Coronary artery (tissue), 2 donors: ENCODE measurements at places on chromosomes 6 and 20.

DNA sequence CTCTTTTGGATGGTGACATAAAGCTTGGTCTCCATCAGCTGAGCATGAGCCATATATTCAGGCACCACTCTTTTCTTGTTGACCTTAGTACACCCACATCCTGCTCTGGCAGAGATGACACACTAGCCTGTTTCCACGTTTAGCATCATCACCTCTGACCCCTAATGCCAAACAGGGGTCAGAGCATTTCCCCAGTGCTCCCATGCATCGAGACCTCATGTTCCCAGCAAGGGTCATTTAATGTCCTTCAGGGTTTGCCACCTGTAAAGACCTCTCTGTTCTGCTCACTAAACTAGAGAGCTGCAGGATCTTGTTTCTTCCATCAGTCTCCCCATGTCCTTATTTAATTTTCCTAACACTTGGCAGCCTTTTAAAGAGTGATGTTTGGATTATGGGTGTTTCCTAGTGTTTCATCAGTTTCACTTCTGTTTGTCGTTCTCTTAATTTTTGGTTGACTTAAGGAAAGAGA is 97.5 kb downstream of the AIG1 start:
- DNase-seq, result no peak

- no peak for DNase-seq
These were observed 5.1 kb downstream of the UBE2C start for GRCh38 chr20:45817376-45818194.

DNA sequence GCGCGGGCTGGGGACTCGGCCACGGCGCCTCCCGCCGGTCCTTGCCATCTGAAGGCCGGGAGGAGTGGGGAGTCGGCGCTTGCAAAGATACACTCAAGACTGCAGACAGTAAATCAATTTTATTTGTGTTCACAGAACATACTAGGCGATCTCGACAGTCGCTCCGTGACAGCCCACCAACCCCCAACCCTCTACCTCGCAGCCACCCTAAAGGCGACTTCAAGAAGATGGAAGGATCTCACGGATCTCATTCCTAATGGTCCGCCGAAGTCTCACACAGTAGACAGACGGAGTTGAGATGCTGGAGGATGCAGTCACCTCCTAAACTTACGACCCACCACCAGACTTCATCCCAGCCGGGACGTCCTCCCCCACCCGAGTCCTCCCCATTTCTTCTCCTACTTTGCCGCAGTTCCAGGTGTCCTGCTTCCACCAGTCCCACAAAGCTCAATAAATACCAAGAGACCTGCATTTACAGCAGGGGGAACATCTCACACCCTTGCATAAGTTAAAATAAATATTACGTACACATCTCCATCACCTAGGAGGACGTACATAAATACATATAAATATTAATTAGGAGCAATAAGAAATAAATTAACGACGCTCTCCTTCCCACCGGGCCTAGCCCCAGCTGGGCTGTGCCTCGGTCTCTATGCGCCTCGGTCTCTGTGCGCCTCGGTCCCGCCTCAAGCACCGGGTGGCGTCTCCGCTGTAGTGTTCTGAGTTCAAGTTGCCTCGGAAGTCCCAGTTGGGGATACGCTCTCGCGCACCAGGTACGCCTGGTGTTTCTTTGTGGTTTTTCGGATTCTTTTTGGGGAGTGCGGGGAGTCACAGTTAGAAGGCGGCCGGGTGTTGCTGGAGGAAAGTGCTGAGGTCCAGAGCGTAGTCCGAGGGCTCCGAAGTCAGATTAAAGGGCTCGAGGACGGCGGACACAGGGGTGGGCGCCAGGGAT is 889 bp upstream of the FLOT1 start:
- DNase-seq, result peak; percentile 80

- no peak for DNase-seq
These were observed 31.6 kb upstream of the RGS17 start for GRCh38 chr6:153162646-153163045.

GRCh38 chr6:84967965-84968364 is 203.6 kb upstream of the TBX18 start:
- no peak for DNase-seq

- no peak for DNase-seq
These were observed 17.9 kb upstream of the TBC1D7 start for GRCh38 chr6:13346245-13346644.

DNA sequence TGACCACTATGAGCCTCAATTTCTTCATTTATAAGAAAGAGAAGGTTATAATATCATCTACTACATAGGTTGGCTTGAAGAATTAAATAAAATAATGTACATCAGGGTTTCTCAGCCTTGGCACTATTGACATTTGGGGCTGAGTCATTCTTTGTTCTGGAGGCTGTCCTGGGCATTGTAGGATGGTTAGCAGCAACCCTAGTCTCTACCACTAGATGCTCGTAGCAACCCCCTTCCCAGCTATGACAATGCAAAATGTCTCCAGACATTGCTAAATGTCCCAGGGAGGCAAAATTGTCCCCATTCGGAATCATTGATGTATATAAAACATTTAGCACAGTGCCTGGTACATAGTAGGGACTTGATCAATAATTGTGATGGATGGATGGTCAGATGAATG is 152.1 kb downstream of the KHDC1L start:
- no peak for DNase-seq

GRCh38 chr6:33443619-33444504 is 10.5 kb upstream of the ZBTB9 start:
- no peak for DNase-seq

DNA sequence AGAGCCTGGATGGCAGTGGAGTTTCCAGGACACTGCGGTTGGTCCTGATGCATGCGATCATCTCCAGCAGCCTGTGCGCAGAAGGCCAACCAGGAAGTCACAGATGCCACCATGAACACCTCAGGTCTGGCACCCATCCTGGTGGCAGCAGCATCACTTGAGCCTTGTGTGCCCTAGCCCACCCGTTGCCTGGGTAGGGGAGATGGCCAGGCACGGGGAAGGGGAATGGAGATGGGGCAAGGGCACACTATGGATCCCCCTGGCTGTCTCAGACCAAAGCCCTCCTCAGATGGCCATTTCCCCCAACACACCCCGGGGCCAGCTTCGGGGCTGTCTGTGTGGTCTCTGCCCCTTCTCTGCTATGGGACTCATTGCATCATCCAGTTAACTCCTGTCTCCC is 58.3 kb downstream of the GNAS-AS1 start:
- DNase-seq, result no peak

DNA sequence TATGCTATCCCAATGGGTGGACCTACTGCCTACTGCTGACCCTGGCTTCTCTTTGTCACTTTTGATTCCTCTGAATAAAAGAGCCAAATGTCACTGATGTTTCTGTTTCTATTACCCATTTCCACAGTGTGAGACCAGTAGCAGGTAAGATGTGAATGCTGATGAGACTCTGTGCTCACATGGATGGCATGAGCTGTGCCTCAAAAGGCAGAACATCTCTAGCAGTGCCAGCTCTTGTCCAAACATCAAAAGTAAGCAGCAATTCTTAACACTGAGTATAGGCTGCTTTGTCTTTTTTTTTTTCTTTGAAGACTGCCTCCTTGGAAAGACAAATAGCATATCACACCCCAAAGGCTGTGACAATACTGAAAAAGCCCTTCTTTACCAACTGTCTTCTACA is 459.2 kb upstream of the RUNX2 start:
- no peak for DNase-seq

DNA sequence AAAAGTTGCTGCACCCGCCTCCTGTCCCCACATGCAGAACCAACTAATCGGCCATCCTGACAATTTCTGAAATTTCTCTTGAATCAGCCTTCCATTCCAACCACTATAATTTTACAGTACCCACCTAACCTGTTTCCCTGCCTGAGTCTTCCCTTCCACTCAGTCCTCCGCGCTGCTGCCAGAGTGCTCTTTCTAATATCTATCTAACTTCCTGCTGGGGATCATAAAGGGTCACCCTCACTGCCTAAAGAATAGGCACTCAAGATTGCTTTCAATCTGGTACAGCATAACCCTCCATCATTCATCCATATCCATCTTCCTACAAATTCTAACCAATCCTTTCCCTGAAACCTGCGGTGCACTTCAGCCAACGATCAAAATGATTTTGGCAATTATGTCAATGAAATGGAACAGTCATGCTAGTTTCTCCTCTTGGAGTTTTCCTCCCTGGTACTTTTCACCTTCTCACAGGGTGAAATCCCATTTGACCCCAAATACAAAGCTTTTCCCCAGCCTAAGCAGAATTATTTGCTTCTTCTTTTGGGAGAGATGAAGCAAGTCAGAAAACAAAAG is 117.5 kb upstream of the BEND6 start:
- DNase-seq, result no peak

- no peak for DNase-seq
These were observed 368.0 kb downstream of the QKI start for GRCh38 chr6:163782436-163783003.

DNA sequence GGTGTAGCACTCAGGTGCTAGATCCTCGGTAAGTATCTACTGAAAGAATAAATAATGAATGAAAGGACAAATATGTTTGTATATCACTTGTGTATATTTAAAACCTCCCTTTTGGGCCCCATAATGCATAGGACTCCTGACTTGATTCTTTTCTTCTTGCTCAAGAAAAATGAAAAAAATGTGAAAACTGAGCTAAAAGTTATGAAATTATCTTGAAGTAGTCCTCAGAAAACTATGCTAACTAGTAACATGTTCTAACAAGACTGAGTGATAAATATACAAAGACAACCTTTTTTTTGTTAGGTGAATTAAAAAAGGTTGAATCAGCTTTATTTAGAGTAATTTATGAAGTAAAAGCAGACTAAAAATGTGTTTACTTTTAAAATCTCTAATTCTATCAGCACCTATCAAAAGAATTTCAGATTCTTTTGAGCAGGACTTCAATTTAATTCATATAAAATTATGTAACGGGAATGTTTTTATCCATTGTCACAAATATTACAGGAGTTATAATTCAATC is 247.8 kb upstream of the JAG1 start:
- no peak for DNase-seq

DNA sequence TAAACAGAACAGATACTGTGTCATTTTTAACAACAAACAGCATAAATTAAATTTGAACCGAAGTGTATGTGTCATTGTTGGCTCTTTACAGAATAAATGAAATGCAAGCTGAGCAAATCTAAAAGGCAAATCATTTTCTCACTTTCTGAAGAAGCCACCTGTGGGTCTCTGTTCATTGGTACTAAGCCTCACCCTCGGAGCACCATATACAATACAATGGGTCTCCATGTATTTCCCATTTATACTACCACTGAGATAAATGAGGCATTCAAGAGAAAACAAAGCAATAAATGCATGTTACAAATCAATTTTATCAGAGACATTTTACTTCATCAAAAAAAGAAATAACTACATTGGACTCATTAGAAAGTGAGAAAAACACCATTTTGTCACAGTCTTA is 38.9 kb upstream of the HIVEP1 start:
- no peak for DNase-seq

DNA sequence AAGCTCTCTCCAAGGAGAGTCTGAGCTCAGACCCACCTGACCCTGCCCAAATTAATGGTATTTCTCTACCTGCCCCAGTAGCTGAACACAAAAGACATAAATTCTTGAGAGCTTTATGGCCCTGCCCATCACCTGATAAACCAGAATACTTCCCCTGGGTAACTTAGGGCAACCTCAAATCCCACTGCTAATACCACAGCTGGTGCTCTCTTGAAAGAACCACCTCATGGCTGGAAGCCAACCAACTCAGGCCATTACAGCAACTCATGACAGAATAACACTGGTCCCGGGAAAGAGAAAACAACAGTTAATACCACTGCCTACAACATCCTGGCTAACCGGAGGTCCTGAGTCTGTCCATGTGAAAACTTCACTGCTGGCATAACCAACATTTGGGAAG is 328.6 kb downstream of the NKAIN2 start:
- no peak for DNase-seq

DNA sequence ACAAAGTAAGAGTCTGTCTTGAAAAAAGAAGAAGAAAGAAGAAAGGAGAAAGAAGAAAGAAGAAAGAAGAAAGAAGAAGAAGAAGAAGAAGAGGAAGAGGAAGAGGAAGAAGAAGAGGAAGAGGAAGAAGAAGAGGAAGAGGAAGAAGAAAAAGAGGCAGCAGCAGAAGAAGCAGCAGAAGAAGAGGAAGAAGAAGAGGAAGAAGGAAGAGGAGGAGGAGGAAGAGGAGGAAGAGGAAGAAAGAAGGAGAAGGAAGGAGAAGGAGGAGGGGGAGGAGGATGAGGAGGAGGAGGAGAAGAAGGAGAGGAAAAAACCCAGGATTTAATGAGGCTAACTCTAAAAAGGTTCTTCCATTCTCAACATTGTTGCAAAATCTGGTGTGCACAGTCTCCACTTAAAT is 95.4 kb upstream of the PDE10A start:
- no peak for DNase-seq

DNA sequence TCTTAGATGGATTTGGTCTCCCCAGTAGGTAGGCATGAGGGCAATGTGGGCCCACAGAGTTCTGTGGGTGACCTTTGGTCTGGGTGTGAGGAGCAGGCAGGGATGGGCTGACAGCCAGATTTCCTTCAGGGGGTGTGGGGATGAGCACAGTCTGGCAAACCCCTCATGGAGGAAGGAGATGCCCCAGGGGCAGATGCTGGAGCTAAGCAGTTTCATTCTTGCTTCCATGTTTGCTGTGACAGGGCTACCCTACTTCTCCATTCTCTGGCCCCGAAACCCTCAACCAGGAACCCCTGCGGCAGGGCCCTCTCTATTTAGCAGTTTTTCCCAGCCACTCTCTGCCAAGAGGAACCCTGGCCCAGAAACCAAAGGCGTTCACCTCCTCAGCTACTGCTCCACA is 40.4 kb downstream of the GCLC start:
- DNase-seq, result no peak
